ENCODE measurements at places on chromosomes 2 and 18. TPM values are rescaled to one million over a fixed set of nuclear protein-coding genes. Genes with fewer than 3 reads are reported as not detected.

GRCh38 chr2:165594935-165595255, 125.4 kb downstream of the CSRNP3 start:
- DNase-seq = no peak

DNA sequence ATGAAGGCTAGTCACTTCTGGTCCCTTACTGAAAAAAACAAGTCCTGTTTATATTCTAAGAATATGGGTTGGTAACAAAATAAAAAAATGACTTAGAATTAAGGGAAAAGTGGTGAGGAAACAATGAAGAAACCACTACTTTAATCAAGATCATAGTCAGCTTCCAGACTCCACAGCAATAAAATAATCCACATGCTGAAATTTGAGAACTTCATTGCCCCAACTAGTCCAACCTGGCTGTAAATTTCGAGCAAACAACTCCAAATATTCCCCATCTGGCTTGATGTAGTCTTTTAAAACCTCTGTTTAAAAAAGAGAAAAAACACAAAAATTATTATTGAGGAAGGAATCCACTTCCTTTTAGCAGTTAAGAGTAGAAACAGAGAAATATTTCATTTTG, 32.5 kb downstream of the METTL4 start:
- no peak for DNase-seq

- DNase-seq = no peak
Observed at GRCh38 chr2:121173112-121173511, 111.9 kb downstream of the TFCP2L1 start.

DNA sequence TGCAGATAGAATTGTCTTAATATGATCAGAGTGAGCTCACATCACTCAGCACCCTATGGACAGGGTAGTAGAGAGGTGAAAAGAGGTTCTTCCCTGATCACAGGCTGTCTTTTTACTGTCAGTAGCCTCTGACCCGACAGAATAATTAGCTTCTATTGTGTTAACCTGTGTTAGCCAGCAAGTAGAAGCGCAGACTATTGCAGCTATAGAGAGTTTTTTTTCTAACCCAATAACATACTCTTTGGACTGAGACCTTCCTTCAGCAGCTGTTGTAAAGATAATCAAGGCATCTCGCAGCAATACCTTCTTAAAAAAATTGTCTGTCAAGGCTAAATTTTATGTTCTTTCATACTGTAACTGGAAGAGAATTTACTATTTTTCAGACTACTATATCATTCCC, 670.4 kb downstream of the ADCYAP1 start:
- no peak for DNase-seq

DNA sequence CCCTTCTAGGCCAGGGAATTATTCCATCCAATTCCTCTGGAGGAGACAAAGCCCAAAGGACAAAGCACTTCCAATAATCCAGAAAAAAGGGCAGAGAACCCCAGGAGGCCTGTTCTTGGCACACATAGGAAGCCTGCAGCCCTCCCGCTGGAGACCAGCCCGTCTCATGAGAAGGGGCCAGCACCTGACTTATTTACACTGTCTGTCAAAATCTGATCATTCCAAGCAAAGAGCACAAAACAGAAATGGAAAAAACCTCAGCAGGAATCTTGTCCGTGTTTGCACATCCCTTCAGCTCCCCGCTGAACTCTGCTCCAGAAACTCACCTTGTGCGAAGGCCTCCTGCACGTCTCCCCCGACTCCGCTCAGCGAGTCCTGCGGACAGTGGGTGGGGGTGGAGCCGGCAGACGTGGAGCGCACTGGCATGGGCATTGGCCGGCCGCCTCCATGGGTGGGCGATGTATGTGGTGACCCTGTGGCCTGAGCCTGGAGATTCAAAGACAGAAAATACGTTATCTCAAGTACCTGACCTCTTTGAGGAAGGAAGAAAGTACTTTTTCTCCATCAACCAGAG, 46.2 kb upstream of the DNMT3A start:
- no peak for DNase-seq

INSIG2 gene
- 35.3 TPM for total RNA-seq

DNA sequence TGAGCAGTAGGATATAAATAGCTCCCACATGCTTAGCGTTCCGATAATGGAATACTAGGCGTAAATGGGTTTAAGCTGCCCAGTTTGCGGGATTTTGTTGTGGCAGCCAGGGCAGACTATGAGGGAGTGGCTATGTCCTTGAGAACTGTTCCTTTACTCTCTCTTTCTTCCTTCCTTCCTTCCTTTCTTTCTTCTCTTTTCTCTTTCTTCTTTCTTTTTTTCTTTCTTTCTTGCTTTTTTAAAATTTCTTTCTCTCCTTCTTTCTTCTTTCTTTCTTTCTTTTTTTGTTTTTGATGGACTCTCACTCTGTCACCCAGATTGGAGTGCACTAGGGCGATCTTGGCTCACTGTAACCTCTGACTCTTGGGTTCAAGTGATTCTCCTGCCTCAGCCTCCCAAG, 9.1 kb upstream of the PRELID3A start:
- no peak for DNase-seq

DNA sequence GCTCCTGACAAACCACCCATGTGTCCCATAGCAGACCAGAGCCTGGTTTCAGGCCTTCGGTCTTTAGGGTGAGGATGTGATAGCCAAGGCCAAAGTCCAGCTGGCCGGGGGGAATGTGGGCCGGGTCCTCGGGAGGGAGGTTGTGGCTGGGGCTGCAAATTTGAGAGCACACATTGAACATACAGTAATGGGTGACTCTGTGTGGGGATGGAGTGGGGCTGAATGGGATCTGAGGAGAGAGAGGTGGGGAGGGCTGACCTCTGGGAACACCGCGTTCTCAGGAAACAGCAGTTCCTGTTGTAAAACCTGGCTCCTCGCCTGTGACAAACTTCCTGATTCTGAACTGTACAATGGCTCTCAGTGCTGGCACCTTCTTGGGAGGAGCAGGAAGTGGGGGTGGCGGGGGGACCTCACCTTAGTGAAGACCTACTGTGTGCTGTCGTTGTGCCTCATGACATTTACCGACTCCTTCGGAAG, 48.8 kb downstream of the MCFD2 start:
- DNase-seq = no peak

POTEI gene
- total RNA-seq = 5.6 TPM

DNA sequence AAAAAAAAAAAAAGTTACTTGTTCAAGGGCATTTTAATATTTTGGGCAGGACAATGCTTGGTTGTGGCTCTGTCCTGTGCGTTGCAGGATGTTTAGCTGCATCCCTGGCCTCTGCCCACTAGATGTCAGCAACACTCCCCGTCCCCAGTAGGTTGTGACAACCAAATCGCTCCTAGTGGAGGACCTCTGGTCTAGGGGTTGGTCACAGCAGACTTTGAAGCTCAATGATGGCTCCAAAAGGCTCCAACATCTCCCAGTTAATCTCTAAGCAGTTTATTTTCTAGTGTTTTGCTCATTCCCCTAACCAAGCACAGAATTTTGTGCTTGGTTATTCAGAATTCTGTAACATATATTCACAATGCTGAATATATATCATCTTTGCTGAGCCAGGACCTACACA, 67.0 kb downstream of the CHRNA1 start:
- peak; percentile 28 for DNase-seq

AOX1 gene
- total RNA-seq = 4.1 TPM

DNA sequence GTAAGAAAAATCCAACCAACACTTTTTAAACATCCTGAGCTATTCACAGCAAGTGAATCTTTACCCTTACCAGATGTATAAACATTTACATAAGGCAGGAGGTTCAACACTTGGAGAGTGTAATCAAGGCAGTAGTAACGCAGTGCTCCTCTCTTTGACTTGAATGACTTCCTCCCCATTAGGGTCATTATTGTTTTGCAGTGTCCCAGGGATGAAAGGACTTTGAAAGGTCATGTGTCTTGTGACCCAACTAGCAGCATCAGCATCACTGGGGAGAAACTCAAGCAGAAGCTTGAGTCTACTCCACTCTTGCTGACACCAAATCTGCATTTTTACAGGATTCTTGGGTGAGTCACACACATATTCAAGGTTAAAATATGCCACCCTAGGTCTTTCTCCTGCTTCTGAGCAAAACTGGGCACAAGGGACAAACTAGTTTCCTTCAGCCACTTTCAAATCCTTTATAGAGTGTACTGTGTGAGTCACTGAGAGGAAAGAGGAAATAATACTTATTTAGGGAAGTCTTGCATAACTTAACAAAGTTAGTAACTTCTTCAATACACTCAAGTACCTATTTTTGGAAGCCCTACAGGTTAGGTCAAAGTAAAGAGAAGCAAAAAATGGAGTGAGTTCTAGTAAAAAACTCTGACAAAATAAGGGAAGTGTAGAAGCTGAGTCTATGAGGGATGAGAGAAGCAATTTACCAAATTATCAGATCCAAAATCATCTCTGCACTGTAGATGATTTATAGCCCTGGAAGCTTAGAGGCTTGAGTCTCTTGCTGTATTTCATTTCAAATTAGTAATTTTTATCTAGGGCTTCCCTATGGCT, 51.0 kb upstream of the EML4 start:
- DNase-seq = no peak

RESP18 gene
- not detected for total RNA-seq

DNA sequence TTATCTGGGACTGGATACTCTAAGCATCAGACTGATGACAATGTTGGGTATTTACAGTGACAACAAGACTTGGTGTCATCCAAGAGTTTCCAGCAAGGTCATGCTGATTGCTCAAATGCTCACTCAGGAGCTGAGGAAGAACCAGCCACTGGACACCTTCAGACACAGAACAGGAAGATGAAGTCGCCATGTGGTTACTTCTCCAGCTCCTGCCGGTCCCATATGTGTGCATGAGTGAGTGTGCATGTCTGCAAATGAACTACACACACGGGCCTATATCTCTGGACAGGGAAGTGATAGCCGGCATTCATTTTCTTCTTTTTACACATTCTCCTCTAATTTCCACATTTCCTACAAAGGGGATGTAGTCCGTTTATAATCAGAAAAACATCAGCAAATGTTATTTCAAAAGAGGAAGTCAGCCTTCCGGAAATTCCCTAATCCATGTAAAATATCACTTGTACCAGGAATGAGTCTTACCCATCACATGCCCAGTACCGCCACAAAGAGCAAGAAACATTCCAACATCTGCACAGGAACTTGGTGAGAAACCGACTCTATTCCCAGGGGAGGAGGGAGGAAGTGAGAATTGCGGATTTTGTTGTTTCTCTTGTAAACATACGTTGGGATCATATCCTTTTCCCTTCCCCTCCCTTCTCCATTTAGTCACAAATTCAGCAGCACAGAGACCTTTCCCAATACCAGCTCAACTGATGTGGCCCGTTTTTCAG, 10.8 kb downstream of the RFX8 start:
- no peak for DNase-seq

All from progenitor cell of endocrine pancreas (in vitro differentiated cells).